ENCODE measurements at places on chromosomes 12 and 14.

- H3K27me3 ChIP-seq = peaks cover 52% of the 10 kb centered on the region
- H3K27ac ChIP-seq = no peak overlapping the region
- DNase-seq = no peak
- no peaks in the 10 kb centered on the region for H3K36me3 ChIP-seq
- H3K4me3 ChIP-seq = no peak overlapping the region
Measured at GRCh38 chr12:47987411-47988072, 16.7 kb downstream of the COL2A1 start.

DNA sequence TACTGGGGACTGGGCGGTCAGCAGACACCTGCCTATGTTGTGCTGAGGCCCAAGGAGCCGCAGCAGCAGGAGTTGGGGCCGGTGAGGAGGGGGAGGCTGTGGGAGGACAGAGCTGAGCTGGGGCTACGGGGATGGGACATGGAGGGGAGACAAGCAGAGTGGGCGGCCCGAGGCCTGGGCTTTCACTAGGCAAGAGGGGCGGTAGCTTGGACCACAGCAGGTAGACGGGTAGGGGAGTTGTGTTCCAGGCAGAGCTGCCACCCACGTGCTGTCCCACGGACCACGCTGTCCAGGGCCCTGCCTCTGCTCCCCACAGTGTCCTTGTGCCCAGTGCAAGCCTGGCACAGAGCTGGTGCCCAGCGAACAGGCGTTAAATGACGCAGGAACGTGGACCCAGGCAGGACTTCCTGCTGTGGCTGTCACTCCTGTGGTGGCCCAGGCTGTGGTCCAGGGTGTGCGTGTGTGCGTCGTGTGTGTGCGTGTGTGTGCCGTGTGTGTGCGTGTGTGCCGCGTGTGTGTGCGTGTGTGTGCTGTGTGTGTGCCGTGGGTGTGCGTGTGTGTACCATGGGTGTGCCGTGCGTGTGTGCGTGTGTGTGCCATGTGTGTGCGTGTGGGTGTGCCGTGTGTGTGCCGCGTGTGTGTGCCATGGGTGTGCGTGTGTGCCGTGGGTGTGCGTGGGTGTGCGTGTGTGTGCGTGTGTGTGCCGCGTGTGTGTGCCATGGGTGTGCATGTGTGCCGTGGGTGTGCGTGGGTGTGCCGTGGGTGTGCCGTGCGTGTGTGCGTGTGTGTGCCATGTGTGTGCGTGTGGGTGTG lies 6.8 kb downstream of the CEP170B start:
- no peak overlapping the region for H3K27ac ChIP-seq
- peaks cover 13% of the 10 kb centered on the region for H3K4me1 ChIP-seq
- no peak overlapping the region for H3K4me3 ChIP-seq
- DNase-seq = no peak

- H3K27me3 ChIP-seq = peaks cover 2% of the 10 kb centered on the region
- DNase-seq = no peak
- H3K27ac ChIP-seq = no peak overlapping the region
- H3K36me3 ChIP-seq = no peaks in the 10 kb centered on the region
- H3K4me1 ChIP-seq = no peaks in the 10 kb centered on the region
Measured at GRCh38 chr14:98766818-98767217, 505.2 kb downstream of the BCL11B start.

DNA sequence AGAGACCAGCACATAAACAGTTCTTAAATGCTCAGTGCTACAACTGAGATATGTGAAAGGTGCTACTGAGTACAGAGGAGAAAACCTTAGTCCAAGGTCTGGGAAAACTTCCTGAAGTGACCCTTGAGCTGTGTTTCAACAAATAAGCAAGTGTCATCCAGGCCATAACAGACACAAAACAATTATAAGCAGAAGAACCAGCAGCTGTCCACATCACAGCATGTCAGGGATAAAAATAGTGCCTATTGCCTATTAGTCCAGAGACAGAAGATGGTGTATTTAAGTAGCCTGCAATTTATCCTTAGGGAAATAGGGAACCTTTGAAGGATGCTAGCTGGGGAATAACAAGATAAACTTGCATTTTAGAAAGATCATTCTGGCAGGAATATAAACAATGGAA lies 237.8 kb downstream of the SPTSSA start:
- no peaks in the 10 kb centered on the region for H3K36me3 ChIP-seq
- no peak overlapping the region for H3K4me3 ChIP-seq
- peaks cover 25% of the 10 kb centered on the region for H3K4me1 ChIP-seq
- H3K27me3 ChIP-seq = peaks cover 21% of the 10 kb centered on the region

DNA sequence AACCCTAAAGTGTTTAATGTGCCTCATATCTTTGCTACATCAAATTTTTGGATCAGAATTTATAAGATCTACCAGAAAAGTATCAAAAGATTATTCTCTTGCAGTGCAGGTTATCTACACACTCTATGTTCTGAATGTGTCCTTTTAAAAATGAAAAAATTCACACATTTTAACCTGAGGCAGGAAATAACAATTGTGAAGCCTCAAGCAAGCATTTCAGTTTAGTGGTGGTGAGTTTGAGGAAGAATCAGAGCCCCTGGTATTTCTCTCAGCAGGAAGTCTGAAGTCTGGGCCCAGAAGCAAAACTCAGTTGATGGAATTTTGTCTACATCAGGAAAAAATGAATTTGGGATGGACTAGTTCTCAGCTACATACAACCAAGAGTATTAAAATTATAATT lies 137.0 kb upstream of the PZP start:
- H3K36me3 ChIP-seq = no peaks in the 10 kb centered on the region
- H3K27ac ChIP-seq = no peak overlapping the region
- no peak overlapping the region for H3K4me3 ChIP-seq
- peaks cover 22% of the 10 kb centered on the region for H3K4me1 ChIP-seq
- no peaks in the 10 kb centered on the region for H3K27me3 ChIP-seq

- DNase-seq = no peak
- peaks cover 10% of the 10 kb centered on the region for H3K27me3 ChIP-seq
- no peak overlapping the region for H3K27ac ChIP-seq
- no peak overlapping the region for H3K4me3 ChIP-seq
Measured at GRCh38 chr14:71311061-71311460, 403.8 kb downstream of the PCNX1 start.

GRCh38 chr12:26622601-26623000 lies 210.4 kb downstream of the ITPR2 start:
- peaks cover 26% of the 10 kb centered on the region for H3K36me3 ChIP-seq
- peaks cover 16% of the 10 kb centered on the region for H3K4me1 ChIP-seq
- no peak overlapping the region for H3K4me3 ChIP-seq
- no peak for DNase-seq
- H3K27me3 ChIP-seq = no peaks in the 10 kb centered on the region

DNA sequence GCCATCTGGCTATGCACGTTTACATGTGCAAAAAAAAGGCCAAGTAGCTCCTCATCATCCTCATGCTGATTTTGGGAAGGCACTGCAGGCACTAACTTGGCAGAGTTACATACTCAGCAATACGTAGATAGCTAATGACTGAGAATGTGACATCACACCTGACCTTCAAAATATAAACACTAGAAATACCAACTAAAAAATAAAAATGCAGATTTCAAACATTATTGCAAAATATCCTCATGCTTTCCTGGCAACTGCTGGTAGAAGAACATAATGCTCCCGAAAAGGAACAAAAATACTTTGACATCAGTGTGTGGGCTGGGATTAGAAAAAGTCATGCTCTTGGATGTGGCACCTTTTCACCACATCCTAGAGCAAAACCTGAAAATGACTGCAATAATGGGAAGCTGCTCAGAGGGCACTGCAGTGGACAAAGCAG lies 153.2 kb upstream of the ABCD2 start:
- H3K27me3 ChIP-seq = no peaks in the 10 kb centered on the region
- no peak overlapping the region for H3K27ac ChIP-seq
- no peak for DNase-seq
- H3K4me1 ChIP-seq = no peaks in the 10 kb centered on the region

DNA sequence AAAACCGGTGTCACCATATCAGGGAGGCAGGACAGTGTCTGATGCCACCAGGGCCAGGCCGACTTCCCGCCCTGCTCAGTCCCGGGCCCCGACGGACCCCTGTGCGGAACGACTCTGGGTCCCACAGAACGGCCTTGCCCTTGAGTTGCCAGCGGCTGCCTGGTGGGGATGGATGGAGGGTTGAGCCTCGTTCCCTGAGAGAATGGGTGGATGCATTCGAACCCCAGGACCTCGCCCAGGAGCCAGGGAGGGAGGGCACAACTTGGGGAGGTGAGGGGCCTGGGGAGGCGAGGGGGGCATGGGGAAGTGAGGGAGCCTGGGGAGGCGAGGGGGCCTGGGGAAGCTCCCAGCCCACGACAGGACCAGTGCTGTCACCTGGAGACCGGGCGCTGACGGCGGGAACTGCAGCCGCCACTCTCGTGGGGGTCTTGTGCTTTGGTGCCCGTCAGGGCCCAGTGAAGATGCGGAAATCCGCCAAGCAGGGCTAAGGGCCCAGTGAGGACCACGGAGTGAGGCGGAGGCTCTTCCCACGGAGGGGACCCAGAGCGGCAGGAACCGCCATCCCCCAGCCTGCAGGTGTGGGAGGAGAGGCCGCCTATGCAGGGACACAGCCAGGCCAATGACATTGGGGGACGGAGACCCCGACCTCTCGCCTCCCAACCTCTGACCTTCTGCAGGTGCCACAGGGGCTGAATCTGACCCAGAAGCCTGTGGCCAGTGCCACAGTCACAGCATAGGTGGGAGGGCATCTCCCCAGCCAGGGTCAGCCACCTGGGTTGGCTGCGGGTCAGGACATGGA lies 74.4 kb upstream of the GALNT9 start:
- no peak for DNase-seq
- no peak overlapping the region for H3K4me3 ChIP-seq
- no peaks in the 10 kb centered on the region for H3K36me3 ChIP-seq
- no peak overlapping the region for H3K27ac ChIP-seq
- H3K4me1 ChIP-seq = no peaks in the 10 kb centered on the region
- H3K27me3 ChIP-seq = peaks cover 4% of the 10 kb centered on the region

DNA sequence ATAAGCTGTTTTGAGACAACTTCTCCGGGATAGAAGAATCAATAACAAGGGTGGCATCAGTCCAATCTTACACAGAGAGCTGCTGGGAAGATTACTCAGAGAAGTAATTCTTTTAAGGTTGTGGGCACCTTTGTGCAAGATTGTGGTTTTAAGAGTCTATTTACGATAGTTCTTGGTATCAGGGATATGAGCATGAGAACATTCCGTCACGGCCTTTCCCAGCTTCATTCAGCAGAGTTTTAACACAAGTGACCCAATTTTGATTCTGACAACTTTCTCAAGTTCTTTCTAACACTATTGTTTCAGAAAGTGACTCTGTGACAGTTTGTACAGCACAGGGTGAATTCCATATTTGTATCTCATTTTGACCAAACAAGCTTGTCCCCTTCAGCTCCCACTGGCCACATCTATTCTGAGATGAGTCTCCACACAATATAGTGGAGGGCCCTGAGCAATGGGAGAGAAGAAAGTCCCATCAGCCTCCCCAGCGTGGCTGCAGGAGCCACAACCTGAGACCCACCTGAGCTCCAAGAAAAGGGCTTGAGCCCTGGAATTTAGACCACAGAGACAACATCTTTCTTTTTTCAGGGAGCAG lies 869.2 kb downstream of the TMEM121 start:
- no peaks in the 10 kb centered on the region for H3K27me3 ChIP-seq
- peak overlapping the region; percentile 70 for H3K4me3 ChIP-seq

- H3K4me1 ChIP-seq = no peaks in the 10 kb centered on the region
- no peak for DNase-seq
- peaks cover 10% of the 10 kb centered on the region for H3K27me3 ChIP-seq
- no peak overlapping the region for H3K27ac ChIP-seq
Measured at GRCh38 chr14:96264853-96265252, 8.8 kb downstream of the BDKRB1 start.

DNA sequence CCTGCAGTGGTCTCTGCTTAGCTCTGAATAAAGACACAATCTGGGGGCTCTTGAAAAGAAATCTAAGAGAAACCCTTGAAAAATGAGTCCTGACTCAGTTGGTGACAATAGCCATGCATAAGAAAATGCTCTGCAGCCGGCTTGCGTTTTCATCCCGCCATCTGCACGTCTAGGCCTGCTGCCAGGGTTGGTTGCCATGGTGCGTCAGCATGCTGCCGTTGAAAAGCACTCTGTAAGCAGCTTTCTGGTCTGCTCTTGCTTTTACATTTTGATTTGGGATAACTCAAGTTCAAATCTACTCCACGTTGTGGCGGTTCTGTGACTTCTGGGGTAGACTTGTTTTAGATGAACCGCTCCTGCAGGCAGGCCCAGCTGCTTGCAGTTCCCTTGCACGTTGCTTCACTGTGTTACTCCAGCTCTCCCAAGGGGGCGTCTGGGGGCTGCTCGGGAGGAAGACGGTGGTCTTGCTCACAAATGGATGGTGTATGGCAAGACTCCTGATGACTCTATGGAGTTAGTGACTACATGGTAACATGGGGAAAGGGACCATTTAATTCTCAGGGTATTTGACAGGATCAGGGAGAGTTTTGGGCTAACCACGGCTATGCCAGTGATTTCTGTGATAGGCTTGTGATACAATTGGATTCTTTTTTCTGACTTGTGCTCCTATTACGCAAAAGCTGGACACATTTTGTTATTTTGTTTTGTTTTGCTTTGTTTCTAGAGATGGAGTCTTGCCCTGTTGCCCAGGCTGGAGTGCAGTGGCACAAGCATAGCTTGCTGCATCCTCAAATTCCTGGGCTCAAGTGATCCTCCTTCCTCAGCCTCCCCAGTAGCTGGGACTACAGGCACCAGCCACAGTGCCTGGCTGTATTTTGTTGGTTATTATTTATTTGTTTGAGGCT lies 15.8 kb downstream of the WNT5B start:
- no peak overlapping the region for H3K4me3 ChIP-seq
- no peaks in the 10 kb centered on the region for H3K36me3 ChIP-seq
- H3K4me1 ChIP-seq = no peaks in the 10 kb centered on the region
- H3K27ac ChIP-seq = no peak overlapping the region
- H3K27me3 ChIP-seq = peaks cover 16% of the 10 kb centered on the region

DNA sequence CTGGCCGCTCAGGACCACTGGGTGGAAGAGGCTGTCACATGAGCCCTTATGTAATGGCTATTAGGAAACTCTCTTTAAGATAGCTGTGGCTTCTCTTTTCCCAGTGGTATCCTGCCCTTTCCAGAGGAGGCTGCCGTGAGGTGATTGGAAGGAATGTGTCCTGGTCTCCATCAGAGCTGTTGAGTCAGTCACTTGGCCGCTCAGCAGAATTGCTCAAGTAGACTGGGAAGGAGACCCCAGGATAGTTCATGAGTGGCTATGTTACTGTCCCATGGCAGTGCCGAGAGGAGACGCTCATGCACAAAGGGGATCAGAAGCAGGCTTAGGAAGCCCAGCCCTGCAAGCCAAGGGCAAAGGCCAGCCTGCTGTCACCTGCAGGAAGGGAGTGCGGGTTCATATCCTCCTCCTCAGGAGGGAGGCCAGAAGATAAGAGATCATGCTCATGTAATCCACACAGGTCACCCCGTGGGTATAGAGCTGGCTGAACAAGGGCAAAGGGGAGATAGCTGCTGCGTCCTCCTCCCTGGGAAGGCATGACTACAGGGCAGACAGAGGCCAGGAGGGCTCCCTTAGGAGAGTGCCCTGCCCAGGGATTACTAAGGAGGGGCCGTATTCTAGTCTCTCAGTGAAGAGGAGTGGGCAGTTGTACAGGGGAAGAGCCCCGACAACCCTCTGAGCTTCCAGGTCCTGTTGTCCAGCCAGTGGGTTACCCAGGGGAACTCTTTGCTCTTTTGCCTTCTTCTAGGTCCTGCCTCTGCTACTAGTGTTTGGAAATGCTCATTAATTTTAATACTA lies 137.0 kb upstream of the MAX start:
- no peak overlapping the region for H3K4me3 ChIP-seq
- H3K27ac ChIP-seq = no peak overlapping the region
- no peaks in the 10 kb centered on the region for H3K27me3 ChIP-seq
- H3K36me3 ChIP-seq = peaks cover 2% of the 10 kb centered on the region

- peaks cover 48% of the 10 kb centered on the region for H3K4me1 ChIP-seq
- peak; percentile 27 for DNase-seq
- H3K27me3 ChIP-seq = peaks cover 5% of the 10 kb centered on the region
- H3K4me3 ChIP-seq = peak within 1 kb of the TSS; percentile 84
- H3K27ac ChIP-seq = peak within 1 kb of the TSS; percentile 85
Measured at GRCh38 chr14:75981426-75982265, at the start of gene TGFB3. TSS of gene TGFB3 (minus strand) at chr14:75981995. CDS start at chr14:75980893, 1,102 bp downstream.
